Posterior cingulate gyrus (tissue), 11 donors: ENCODE measurements at places on chromosomes 2 and 18.

GRCh38 chr18:55546851-55547704 is 40.9 kb downstream of the TCF4 start:
- no peak for DNase-seq

DNA sequence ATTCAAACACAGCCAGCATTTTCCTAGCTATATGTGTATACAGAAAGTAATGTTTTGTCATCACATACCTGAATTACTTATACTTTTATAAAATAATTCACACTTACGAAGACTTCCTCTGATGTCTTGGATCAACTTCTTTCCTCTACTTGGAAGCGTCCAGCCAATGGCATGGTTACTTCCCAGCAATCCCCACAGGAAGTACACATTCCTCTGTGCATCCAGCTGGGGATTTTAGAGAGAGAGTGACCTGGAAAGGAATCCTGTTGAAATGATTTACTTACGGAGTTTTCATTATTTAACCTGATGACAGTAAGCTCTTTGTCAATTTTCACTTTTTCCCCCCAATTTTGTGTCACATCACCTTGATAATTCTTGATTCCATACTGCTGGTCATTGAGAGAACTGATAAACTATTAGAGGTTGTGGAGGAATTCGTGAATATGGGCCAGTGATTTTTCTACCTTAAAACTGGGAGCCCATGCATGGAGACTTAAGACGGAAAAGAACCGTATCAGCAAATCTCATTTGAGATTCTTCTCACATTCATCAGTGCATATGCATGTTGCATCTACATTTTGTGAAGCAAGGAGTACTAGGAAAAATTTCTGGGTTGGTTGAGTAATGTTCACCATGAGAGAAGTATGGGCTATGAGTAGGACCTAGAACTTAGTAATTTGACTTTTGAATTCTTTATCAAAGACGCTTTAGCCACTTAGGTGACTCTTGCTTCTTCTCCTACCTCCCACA is 9.0 kb upstream of the IL18R1 start:
- DNase-seq = no peak

- DNase-seq = no peak
These were observed 169.2 kb downstream of the ETAA1 start for GRCh38 chr2:67566285-67566684.

DNA sequence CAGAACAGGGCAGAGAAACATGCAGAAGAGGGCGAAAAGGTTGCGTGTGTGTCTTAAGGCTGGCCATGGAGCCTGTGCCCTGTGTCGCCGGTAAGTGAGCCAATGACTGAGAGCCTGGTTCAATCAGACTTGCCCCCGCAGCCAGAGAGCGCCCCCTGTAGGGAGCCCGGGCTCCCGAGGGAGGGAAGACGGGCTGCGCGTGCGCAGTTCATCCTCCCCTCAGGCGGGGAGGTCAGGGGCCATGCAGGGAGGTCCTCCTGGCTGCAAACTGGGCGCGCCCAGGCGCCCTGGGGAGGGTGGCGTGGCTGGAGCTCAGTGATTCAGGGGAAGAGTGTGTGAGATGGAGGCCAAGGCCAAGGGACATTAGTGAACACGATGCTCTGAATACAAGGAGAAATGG is 276.6 kb downstream of the PHLPP1 start:
- no peak for DNase-seq

DNA sequence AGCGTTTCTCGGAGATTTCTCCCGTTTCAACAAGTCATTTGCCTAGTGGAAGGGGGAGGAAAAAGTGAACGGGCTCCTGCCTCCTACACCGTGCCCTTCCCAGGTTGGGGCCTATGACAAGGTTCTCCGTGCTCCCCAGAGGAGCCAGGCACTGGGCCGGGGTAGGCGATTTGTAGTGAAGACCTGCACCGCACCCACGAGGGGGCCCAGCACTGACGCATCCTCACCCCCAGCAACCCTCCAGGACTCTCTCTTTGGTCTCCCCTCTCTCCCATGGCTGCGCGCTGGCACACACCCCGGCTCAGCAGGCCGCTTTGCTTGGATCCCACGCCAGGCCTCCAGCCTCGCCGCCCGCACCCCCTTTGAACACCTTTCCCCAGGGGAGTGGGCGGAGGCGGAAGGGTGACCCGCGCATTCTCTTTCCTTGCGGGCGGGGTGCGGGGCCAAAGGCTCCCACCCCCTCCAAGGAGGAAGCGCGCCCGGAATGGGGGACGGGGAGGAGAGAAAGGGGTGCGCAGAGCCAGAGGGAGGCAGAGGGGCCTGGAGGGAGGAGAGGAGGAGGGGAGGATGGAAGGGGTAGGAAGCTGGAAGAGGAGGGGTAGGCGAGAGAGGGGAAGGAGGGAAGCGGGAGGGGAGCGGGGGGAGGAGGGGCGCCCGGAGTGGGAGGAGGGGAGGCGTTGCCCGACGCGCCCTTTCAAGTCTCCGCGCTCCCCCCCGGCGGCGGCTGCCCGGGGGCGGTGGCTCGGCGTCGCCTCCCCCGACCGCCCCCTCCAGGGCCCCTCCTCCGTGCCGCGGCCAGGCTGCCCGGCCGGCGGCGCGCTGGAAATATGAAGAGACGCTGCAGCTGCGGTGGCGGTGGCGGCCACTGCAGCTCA is at the start of gene APCDD1:
TSS of gene APCDD1 (plus strand) at position 830 of the 875 bp plus-strand sequence. CDS start 347 bp downstream, outside the sequence.
- peak; percentile 87 for DNase-seq

DNA sequence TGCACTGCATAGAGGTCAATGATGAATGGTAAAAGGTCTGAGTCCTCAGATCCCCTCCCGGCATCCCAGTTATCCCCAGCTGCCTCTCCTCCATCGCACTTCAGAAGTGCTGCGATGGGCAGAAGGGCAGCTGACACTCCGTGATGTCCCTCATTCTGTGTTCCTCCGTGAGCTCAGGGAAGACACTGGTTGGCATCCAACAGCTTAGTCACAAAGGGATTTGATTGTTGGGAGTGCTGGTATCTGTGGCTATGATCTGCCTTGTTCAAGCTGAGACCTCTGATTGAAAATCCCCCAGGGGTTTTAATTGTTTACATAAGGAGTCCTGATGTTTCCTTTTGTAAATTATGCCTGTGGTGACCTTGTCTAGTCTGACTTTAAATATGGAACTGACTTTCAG is 19.0 kb upstream of the SAG start:
- no peak for DNase-seq

- no peak for DNase-seq
These were observed 355.9 kb downstream of the PIK3C3 start for GRCh38 chr18:42310956-42311355.

- DNase-seq = no peak
These were observed 158.9 kb upstream of the SMAD7 start for GRCh38 chr18:49109565-49110251.

DNA sequence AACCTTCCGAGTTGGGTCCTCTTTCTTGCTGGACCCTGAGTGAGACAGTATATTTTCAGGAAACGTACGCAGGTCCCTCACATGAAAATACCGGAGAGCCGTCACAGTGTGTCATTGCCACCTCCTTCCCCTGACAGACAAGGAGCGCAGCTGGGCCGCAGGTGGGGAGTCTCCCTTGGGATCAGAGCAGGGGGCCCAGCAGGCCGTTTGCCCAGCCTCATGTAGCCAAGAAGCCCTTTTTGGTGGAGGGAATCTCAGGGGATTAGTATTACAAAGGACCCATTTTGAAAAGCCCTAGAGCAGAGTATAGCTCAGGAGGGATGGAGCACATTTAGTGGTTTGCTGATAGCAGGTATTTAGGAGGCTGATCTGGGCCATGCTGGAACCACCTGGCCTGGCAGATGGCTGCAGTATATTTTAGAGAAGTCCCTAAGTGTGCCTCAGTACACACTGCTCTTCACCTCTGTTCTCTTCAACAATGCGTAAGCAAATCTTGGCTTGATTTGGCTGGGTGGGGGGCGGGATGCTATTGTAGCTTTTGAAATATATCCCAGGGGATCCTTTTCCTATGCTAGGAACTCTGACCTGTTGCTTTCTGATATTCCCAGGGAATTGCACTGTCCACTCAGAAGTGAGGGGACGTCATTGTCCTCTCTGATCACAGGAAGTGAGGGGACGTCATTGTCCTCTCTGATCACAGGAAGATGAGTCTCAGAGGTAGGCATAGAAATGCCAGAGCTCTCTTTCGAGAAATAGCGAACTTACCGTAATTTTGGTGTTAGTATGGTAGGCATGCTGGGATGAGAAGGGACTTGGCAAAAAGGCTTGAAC is 171.9 kb downstream of the HRH4 start:
- no peak for DNase-seq

GRCh38 chr2:45652090-45653031 is 886 bp downstream of the PRKCE start:
- peak; percentile 49 for DNase-seq
